NB4 (cell line): ENCODE measurements at places on chromosomes 5 and 9.

DNA sequence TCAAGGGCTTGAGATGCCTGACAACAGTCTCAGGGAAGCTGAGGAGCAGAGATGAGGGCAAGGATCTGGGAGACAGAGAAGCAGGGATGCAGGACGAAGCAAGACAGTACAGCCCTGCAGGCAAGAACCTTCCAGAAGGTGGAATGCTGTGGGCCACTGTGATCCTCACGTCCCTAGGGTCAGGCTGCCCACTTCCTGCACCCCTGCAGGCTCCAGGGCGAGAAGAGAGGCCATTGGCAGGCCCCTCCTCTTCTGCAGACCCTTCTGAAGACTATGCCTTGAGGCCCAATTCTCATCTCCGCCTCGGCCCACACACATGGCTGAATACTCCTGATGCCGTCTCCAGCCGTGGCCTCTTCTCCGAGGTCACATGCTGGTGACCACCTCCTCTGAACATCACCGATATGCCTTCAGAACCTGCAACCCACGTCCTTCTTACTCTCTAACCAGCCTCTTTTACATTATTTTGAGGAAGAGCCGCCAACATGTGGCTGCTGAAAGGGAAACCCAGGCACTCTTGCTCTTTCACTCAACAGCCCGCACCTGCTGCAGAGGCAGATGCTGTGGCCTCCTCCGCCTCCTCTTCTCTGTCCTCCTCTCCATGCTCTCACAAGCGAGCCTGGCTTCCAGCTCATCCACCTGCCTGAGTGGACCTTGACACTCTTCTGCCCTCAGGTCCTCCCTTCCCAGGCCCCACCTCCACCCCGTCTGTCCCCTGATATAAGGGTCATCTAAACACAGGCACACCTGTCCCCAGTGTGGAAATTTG is 181.5 kb downstream of the IRX2 start:
- DNase-seq: no peak

GRCh38 chr5:143141652-143142051 is 261.8 kb downstream of the NR3C1 start:
- DNase-seq: peak; percentile 62

GRCh38 chr9:100020121-100020795 is 78.5 kb downstream of the ERP44 start:
- DNase-seq: no peak

DNA sequence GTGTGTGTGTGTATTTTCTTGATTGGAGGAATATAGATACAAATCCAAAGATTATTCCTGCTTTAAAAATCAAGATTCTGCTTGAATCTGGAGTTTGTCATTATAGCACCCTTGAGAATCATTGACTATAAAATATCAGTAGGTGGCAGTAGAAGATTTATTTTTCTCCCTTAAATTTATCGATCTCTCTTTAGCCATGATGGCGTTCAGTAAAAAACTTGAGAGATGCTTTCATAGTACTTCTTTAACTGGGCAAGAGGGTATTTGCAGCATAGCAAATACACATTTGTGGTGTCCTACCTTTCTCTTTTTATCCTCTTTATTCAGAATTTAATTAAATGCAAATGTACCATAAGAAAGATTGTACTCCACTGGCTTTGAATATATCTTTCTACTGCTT is 307.7 kb downstream of the ADGRV1 start:
- DNase-seq: peak; percentile 26

GRCh38 chr5:52560366-52560765 is 227.3 kb upstream of the ITGA1 start:
- DNase-seq: peak; percentile 9

DNA sequence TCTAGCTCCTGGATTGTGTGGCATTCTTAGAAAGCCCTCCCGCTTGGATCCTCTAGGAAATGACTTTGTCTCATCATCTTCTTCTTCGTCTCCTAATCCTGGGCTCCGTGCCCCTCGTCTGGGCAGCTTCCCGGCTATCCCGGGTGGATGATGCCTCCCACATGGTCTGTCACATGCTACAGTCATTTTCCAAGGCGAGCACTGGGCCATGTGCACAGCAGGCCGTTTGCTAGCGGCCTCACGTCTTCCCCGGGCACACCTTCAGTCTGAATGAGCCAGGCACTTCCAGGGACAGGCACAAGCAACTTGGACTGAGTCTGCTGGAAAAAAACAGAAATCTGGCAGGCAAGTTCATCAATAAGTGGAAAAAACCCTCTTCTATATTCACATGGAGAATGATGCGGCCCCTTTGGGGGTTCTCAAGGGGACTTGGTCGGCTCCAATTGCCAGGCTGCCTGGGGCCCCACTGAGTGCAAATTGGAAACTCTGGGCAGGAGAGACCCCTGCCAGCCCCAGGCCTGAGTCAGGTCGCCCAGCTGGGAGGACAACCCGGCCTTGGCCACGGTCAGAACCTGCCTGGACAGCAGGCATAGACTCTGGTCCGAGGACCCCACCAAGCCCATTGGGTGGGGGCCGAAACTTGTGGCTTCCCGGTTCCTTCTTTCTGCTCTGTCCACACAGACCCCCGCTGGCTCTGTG is 11.1 kb upstream of the WNK2 start:
- no peak for DNase-seq

DNA sequence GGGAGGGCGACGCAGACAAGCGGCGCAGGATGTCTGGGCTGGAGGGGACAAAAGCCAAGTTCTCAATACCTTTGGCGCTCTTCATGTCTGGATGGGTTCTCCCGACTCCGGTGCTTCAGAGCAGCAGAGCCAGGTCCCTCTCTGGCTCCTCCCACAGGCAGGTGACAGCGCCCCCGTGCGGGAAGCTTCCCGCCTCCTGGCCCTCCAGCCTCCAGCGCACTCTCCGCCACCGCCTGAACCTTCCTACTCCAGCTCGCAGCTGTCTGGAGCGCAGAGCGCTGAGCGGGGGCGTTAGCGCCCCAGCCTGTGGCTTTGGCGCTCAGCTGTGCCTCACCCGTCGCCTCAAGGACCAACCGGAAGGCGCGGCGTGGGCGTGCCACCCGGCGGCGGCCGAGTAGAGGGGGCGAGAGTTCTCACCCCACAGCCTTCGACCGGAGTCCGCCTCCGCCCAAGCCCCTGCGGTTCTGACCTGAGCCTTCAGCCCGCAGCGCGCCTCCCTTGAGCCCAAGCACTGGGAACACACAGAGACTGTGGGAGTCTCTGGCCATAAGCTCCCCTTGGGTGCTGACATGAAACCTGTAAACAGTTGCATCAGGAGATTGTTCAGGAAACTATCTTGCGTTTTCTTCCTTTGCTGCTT is at the start of gene SLCO4C1:
TSS of gene SLCO4C1 (minus strand) at position 107 of the 640 bp plus-strand sequence. CDS start at position 85, 22 bp downstream.
- DNase-seq: peak; percentile 95

DNA sequence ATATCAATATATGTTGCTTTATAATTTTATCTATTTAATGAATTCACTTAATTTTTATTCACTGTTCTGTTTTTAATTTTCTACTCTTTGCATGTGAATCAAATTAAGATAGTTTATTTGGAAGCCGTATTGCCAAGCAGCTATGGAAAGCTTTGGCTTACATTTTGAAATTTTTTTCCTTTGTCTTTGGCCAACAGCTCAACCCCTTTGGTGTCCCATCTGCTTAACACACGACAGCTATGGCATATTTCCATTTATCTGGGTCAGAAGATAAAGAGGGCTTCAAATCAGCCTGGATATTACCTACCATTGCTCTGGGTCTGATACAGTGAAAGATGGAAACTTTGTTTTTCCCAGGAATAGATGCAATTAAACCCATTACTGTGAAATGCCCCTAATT is 201.0 kb downstream of the WDR70 start:
- no peak for DNase-seq

DNA sequence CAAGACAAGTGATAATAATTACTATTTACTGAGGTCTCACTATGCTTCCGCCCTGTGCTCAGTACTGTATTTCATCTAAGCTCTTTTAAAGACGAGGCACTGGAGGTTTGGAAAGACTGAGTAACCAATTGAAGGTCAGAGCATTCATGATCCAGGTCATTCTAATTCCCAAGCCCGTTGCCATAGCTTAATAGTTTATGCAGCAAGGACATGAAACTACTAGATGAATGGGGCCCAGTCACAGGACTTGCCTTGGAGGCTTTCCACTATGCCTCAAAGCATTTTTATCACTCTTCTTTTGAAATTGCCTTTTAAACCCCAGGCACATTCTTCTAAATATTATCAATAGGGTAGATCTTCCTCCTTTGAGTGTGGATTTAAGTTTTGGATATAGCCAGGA is 17.2 kb upstream of the NFIB start:
- no peak for DNase-seq

GRCh38 chr5:146409054-146409671 is 38.0 kb upstream of the TCERG1 start:
- DNase-seq: no peak

DNA sequence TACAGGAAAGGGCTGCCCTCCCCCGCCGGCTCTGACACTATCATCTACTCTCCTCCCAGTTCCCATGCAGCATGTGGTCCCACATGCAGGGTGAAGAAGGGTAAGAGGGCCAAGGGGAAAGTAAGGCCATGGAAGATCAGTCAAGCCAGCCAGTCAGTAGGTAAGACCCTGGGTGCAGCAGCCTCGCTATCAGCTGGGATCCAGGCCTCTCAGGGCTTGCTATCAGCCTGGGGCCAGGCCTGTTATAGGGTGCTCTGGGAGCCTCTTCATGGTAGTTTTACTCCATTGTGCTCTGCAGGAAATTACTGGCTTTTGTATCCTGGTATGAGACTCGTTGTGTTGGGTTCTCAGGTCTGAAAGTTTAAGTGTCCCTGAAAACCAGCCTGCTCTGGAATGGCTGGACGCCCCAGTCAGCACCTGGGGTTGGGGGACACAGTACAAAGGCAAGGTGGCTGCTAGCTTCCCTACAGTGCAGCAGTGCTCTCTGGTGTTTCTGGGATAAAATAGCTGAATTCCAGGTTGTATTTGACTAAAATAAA is 21.4 kb downstream of the SLC22A4 start:
- DNase-seq: no peak

GRCh38 chr9:114588210-114588609 is 641 bp downstream of the ATP6V1G1 start:
- DNase-seq: peak; percentile 43

- peak; percentile 28 for DNase-seq
Measured at GRCh38 chr9:88418715-88419540, 30.7 kb downstream of the SPIN1 start.

- DNase-seq: no peak
Measured at GRCh38 chr9:15178631-15179030, 128.4 kb downstream of the TTC39B start.

- no peak for DNase-seq
Measured at GRCh38 chr5:96172436-96172835, 210.8 kb upstream of the ELL2 start.
